Activated CD8-positive, alpha-beta memory T cell treated with anti-CD3 and anti-CD28 coated beads for 24 hours (primary cell): ENCODE measurements at places on chromosomes 7 and 10.

DNA sequence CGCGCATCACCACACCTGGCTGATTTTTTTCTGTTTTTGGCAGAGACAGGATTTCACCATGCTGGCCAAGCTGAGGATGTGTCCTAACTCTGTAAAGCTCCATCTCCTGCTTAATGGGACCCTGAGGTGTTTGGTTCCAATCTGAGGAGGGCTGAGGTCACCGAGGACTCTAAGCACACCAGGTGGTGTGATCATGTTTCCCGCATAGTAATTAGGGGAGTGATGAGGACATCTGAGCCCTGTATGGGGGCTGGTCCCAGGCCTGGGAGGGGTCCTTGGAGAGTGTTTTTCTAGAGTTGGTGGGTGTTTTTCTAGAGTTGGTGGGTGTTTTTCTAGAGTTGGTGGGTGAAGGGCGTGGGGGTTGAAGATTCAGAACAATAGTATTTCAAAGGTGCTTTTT is 3.0 kb upstream of the ABHD11 start:
- DNase-seq, result no peak

- no peak for DNase-seq
These were observed 325.6 kb downstream of the PLXNA4 start for GRCh38 chr7:132250480-132251326.

GRCh38 chr10:102777711-102778453 is 34.1 kb downstream of the WBP1L start:
- no peak for DNase-seq

DNA sequence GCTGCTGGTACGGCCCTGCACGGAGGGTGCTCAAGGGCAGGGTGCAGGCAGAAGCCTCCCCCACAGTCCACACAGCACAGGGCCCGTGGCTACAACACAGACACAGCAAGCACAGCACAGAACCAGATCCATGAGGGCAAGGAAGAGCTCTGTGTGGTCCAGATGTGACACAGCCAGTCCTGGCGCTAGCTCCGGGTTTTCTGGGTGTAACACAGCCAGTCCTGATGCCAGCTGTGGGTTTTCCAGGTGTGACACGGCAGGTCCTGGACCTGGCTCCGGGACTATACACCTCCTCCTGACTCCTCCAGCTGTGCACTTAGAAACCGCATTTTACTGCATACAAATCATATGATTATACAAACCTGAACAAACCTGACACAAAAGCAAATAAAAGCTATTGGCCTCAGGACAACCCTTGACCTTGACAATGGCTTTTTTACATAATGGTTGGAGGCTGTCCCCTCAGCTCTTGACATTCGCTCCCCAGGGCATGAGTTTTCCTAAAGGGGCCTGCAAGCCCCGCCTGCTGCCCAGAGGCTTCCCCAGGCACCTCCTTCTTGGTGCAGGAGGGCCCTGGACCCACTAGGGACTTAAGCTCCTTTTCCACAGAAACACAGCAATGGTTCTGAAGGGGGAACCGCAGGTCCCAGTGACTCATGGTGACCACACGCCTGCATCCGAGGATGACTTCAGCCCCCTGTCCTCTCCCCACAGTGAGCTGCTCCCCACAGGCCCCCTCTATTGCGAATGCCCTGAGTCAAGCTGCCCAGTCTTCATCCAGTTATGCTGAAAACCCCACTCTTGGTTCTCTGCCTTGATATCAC is 209.6 kb downstream of the PTPRN2 start:
- DNase-seq, result no peak

DNA sequence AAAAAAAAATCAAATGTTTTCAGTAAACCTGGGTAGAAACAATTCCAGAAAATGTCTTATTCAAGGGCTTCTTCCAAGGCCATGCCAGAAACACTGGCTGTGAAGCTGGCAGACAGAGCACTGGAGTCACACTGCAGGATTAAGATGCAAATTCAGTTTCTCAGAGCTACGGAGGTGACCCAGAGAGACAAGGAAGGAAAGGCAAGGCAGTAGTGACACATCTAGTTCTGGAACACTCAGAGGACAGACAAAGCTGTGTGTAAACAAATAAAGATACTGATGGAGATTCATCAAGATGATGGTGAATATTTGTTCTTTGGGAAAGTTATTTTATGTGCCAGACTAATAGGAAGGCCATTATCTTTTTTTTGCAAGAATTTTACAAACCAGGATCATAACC is 608.3 kb upstream of the C7orf33 start:
- no peak for DNase-seq

- no peak for DNase-seq
These were observed 235.0 kb downstream of the CCSER2 start for GRCh38 chr10:84563355-84563754.

- DNase-seq, result no peak
These were observed 286.1 kb upstream of the KLF6 start for GRCh38 chr10:4070921-4071660.
